ENCODE measurements at places on chromosomes 5 and 9.
A peak's percentile ranks its signal among the peaks of the same experiment; 100 is the strongest.

GRCh38 chr9:17025281-17025680, 109.6 kb upstream of the CNTLN start:
- no peak for DNase-seq

GRCh38 chr9:24438876-24439275, 106.8 kb downstream of the IZUMO3 start:
- no peak for DNase-seq

- DNase-seq, result no peak
Observed at GRCh38 chr9:105712297-105712696, 18.0 kb downstream of the TMEM38B start.

DNA sequence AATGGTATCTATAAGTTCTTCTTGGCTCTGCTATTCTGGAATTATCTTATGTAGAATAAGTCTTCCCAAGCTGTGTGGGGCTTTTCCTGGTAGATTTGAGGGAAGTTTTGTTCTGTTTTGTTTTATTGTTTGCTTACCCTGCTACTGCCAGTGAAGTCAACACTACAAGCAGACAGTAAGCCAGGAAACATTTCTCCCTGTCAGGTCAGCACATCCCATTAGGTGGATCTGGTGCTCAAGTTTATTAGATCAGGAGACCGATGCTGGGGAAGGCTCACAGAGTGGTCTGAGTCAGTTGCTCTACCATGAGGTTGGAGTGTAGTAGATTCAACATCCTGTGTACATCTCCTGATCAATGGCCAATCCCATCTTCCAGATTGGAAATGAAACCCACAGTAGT, 79.1 kb downstream of the ADRB2 start:
- DNase-seq, result no peak

DNA sequence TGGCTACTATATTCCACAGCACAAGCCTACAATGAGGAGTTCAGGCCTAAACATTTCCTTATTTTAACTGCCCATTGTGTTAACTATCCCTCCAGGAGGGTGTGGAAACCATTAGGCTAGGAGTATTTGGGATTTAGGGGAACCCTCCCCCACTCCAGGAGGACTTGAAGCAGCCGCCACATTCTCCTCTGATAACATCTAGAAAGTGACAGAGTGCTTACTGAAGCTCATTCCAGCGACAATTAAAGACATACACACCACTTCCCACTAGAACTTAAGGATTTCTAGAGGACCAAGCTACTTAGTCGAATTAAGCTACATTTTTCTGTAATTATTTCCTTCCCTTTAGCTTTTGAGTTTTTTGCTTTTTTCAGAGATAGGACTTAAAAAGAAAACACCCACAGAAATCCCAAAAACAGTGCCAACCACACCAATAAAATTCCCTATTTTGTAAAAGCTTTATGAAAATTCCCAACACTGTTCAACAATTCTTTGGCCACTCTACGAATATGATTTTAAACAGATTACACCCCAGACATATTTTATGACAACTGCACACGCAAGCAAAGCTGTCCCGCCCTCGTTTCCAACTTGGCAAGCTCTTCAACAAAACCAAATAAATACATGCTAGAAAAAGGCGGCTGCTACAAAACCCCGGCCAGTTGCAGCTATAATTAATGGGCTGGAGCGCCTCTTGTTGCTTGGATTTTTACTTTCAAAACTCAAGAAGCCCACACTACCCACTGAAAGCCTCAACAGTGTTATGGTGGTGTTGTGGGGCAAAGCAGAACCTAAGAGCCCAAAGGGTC, 4.5 kb downstream of the ROR2 start:
- DNase-seq, result no peak

DNA sequence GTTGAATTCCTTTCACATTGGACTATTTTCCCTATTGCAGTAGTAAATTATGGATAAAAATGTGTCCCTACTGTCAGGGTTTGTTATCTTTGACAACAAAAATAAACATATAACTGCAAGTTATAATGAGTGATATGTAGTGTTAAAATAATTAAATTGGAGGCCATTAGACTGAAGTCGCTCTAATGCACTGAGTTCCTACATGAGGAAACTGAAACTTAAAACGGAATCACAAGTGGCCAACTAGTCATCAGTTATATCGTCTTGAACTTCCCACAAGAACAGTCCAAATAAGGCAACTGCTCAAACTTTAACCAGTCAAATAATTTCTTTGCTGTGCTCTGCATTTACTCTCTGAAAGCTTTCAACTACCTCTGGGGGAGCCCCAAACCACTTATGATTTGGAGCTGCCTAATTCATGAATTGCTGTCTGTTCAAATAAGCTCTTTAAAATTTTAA, 2.1 kb upstream of the IFT74 start:
- no peak for DNase-seq

GRCh38 chr9:110049699-110050450, 158.1 kb downstream of the C9orf152 start:
- no peak for DNase-seq

DNA sequence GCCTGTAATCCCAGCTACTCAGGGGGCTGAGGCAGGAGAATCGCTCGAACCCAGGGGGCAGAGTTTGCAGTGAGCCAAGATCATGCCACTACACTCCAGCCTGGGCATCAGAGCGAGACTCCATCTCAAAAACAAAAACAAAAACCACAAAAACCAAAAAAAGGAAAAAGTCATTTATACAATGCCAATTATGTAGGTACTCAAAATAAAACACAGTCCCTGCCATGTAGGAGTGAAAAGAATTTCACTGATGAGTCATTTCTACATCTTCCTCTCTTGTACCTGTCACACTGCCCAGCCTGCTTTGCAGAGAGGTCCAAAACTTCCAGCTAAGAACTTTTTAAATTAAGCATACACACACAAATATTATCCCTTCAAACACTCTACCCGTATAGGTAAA, 215.8 kb downstream of the EPB41L4A start:
- no peak for DNase-seq

- DNase-seq, result no peak
Observed at GRCh38 chr5:115381911-115382662, 85.6 kb upstream of the CCDC112 start.

DNA sequence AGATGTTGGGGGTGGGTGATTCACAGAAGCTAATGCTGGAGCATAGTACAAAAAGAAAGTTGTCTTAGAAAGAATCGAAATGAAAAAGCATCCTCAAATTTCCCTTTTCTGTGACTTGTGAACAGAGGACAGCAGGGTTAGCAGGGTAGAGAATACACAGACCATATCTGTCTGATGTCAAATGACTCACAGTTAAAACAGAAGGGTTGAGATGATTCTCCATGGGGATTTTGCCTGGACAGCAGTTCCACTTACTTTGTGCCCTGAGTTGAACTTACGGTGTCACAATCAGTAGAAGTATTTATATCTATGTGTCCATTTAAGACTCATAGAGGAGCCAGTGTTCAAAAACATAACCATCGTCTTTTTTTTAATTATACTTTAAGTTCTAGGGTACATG, 801.6 kb downstream of the KCTD16 start:
- DNase-seq, result no peak

DNA sequence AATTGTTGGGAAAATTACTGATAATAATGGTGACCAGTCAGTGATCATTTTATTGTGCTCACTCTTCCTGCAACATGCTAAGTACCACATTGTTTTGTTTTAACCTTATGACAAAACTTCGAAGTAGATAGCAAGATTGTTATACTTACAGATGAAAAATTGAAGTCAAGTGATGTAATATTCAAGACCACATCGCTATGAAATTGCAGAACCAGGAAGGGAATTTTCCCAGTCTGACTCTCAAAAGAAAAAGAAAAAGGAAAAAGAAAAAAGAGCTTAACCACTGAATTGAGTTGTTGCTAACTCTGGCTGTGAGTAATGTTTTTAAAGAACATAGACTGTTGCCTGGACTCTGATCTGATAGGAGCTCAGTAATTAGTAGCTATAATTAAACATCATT, 170.6 kb upstream of the HAPLN1 start:
- DNase-seq, result no peak

DNA sequence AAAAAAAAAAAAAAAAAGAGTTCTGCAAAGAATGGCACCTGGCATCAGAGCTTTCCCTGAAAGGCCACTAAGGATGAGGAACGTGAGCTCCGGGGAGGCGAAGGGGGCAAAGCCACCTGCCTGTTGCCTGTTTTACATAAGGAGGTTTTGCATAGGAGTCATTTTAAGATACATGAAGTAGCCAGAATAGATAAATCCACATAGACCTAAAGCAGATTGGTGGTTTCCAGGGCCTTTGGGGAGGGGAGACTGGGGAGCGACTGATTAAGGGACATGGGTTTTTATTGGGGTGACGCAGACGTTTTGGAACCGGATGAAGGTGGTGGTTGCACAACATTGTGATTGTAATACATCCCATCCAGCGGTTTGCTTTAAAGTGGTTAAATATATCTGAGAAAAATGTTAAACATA, 7.1 kb downstream of the NEK6 start:
- no peak for DNase-seq

DNA sequence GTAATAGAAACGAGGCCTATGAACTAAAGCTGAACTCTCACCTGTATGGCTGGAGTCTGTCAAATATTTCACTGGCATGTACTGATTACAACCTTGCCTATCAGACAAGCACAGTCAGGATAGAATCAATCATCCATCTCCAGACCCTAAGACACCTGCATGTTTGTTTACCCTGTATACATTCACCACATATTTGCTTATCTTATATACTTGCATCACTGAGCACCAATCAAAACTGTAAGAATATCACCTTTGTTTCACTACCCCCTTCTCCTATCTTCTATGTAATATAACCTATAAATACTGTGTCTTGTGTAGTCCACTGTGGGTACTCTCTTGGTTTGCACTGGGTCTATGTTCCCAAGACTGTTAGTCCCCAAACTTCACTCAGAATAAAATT, 1085.7 kb downstream of the TAF11L14 start:
- no peak for DNase-seq

GRCh38 chr5:55994495-55994997, at the start of gene IL6ST:
Gene IL6ST, minus strand, starts transcription at chr5:55994963. Its CDS starts 18,685 bp downstream, at chr5:55976278.
- DNase-seq, result no peak

- peak; percentile 31 for DNase-seq
Observed at GRCh38 chr5:155004138-155004744, 9.3 kb upstream of the KIF4B start.

DNA sequence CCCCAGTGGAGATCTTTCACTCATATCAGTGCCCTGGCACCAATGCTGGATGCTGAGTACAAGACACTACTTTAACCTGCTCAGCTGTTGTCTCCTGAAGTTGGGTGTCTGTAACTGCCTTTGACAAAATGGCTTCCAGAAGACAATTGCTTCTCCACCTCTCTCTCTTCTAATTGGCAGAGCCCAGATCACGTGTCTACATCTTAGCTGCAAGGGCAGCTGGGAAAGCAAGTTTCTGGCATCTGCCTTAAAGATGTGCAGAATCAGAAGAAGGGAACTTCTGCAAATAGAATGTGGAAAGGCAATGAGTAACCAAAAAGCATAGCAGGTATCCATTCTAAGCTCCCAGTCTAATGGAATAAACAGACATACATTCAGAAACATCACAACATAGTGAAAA, 81.1 kb downstream of the PDZD2 start:
- no peak for DNase-seq

All from HCT116 (cell line).